ENCODE measurements at places on chromosomes 6 and 20.

DNA sequence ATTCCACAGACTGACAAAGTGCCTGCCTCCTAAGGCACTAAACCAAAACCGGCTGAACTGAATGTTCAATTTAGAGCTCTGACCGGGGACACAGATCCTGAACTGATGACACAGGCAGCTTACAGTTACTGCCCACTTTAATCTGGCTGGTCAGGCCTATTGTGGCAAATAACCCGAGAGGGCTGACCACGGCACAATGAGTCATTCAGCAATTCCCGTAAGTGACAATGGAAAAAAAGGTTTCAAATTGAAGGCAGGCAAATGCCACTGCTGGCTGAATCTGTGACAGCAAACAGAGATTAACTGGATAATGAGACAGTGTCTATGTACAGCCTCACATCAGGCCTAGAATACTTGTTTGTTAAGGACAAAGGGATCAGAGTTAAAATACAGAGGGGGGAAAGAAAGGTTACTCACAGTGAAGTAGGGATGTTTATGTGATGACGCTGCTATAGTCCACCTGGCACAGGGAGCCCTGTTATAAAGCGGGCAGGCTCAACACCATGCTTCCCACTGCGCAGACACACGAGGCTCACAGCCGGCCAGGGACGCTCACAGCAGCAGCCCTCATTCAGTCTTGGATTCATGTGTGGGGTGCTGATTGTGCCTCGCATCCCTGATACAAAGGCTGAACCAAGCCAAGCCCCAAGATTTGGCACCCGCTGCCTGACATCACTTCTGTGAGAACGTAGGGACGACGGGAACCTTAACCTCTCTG is 54.4 kb downstream of the RTN4IP1 start:
- no peak for DNase-seq

DNA sequence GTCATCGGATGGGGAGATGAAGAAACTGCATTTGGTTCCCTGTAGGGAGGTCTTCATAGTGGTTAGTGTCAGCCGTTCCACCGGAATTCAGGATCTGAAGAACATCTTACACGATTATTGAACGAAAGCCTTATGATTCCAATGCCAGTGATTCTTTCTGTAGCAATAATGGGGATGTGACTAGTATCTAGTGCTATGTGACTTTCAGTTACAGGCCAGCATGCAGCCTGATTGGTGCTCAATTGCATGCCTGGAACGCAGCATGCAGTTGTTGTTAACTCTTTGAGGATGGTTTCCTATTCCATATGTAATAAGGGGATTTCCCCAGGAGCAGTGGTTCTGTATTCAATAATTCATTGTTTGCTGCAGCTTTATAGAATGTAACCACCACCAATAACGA is 71.6 kb upstream of the SLC22A1 start:
- DNase-seq = no peak

DNA sequence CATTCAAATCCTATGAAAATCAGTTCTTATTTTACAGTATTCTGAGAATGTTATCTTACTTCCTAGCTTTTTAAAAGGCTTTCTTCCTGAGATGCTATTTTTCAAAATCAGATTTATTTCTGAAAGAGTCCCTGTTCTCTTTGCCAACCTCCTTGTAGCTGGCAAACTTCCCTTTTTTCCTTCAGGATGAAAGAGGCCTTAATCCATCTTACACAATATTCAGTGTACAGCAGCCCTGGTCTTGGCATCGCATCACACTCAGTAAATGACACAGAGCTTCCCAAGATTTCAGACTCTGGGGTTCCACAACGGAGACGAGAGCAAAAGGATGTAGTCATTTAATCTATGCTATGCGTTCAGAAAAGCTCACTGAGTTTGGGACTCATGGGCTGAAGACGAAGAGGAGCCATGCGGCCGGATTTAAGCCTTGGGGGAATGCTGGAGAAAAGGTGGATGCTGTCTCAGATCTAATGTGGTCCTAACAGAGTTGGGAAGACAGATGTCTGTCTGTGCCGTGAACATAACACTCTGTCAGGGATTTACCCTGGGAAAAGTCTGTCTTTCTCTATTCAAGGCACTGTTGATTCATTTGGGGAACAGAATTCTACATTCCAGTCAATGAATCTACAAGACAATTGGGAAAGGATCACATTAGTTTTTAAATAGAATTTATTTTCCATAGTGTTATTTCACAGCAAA is 616.4 kb upstream of the AGPAT4 start:
- DNase-seq = no peak

DNA sequence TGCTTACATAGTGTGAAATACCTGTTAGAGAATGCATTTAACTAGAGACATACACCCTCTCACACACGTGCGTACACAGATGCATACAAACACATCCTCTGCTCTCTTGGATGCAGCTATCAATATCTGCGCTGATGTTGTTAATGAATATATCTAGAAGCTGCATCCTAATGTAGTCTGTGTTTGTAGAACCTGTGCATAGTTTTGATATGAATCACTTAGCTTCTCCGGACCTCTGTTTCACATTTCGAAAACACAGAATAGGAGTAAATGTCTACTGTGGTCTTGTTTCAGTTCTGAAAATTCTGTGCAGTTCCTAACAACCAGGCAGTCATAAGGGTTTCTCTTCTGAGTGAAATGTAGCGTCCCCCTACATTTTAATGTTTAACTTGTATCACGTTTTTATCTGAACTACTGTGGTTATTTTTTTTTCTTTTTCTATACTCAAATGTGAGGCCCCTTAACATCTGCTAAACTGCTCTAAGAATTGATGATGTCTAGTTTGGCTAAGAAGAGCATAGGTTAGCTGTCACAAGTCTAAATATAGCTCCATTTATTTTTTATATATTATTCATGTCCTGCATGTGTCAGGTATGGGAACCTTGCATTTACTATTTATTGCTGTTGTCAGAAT is 254.5 kb downstream of the TMEM242 start:
- DNase-seq = no peak

DNA sequence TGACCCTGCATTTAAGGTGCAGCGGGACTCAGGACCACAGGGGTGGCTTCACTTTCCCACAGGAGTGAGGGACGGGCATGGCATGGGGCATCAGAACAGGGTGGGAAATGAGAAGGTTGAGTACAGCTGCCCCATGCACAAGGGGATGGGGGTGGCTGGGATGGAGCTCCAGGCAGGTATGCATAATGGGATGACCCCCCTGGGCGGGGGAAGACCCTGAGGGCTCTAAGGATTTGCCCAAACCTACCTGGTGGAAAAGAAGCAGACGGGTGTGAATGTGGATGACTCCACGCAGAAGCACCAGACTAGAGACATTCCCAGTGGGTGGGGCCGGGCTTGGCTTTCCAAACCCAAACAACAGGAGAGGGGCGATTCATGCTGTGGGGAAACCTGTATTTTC is 200.3 kb downstream of the SYNDIG1 start:
- no peak for DNase-seq

DNA sequence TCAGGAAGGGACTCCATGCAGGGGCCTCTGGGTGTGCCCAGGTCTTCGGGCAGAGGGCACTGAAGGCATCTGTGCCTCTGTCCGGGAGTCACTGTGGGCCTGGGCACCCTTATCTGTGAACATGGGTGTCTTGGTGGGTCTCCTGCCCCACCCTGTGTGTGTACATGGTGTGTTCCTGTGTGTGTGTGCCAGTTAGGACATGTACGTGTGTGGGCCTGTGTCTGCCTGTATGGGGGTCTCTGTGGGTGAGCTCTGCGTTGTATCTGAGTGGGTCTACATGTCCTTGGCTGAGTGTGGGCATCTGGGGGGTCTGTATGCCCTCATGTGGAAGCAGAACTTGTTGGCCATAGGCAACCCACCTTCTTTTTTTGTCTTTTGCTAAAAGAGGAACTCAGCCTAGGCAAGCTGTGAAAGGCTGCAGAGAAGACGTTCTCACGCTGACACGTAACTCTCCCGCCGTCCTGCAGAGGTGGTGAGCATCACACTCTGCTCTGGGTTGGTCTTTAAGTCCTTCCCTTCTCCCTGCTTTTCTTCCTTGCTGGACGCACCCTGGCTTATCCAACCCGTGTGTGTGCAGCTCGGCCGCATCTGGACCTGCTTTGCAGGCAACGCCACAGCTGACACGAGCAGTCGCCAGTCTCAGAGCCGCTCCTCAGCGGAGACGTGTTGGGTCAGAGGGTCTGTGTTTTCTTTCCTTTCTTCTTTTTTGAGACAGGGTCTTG is 532 bp upstream of the NPBWR2 start:
- no peak for DNase-seq
